ENCODE measurements at places on chromosomes 4 and X.

- DNase-seq: no peak
These were observed 15.5 kb downstream of the CLDN22 start for GRCh38 chr4:183304538-183304937.

DNA sequence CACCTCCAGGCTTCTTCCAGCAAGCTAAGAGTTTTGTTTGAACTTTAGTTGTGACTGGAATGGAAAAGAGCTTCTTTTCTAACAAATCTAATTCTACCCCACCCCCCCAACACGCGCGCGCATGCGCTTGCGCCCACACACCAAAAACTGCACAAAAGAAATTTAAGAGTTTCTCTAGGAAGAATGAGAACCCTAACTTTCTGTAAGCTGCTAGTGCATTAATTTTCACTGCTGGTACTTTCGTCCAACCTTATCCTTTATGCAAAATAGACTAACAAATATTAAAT, 9.0 kb upstream of the INTU start:
- peak; percentile 11 for DNase-seq

DNA sequence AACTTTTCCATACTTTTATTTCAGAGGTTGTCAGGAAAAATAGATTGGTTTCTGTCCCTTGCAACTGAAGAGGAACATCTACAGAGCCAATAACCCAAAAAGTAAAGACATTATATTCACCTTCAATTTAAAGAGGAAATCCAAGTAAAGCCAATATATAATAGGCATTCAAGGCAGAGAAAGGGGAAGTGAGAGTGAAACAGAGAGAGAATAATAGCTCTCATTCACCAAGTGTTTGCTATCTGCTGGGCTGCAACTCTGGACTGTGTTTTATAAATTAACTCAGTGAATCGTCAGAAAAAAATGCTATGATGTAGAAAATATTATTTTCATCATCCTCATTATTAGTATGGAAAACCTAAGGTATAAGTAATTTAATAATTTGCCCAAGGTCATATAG, 448.5 kb downstream of the TRAM1L1 start:
- no peak for DNase-seq

- DNase-seq: peak; percentile 15
These were observed 94.4 kb downstream of the ABCB7 start for GRCh38 chrX:75061701-75062100.

DNA sequence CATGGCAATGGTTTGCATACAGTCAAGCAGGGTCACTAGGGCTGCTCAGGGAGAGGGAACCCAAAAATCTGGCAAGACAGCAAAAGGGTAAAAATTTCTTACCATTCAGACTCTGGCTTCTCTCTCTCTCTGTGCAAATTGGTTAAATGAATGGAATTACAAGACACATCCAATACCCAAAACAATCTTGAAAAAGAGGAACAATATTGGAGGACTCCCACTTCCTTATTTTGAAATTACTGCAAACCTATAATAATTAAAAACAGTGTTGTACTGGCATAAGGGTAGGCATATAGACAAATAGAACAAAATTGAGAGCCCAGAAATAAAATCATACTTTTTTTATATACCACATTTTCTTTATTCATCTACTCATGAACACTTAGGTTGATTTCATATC, 24.1 kb downstream of the ETDA start:
- DNase-seq: no peak

DNA sequence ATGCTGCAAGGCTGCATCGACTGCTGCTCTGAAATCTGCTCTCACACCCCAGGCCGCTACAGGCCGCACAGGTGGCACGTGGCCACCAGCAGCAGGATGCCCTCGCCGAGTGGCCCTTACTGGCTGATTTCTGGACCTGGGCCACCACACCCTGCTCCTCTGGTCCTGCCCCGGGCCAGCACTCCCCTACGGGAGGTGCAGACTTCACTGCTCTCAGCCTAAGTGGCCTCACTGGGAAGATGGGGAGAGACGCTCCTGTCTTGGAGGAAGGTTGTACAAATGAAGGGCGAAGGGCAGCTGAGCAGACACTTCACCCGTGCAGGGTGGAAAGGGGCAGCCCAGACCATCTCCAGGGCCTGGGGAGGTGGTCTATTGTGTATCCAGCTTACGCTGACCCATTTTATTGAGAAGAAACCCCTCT, 72.5 kb downstream of the ACOX3 start:
- no peak for DNase-seq

DNA sequence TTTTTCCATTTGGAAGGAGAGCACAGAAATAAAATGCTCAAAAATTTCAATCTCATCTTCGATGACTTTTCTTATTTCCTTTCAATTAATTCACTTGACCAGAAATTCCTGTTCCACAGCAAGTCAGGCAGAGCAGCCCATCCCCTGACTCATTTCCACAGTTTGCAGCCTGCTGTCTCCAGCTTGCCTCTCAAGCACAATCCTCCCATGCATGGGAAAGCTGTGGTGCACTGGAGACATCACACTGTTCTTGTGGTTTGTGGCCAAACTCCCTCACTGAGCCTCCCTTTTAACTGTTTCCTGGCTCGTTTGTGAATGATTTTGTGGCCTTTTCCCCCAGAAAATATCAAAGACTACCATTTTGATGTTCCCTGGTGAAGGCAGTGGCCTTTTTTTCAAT, 114.0 kb upstream of the ENPEP start:
- no peak for DNase-seq

GRCh38 chr4:108555701-108556100, 64.7 kb upstream of the RPL34 start:
- no peak for DNase-seq

DNA sequence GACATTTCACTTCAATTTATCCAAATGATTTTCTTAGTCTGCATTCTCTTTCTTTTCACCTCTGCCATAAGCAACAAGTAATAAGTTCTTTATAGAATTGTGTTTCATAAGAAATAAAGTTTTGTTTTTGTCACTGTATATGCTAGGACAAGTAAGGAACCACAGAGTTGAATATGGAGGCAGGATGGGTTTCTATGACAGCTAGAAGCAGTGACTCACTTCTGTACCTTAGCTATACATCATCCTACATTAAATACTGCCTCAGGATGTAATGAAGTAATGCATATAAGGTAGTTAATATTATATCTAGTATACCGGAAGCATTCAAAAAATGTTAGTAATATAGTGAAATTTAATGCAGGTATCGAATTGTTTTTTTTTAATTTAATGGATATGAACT, 128.0 kb downstream of the PPA2 start:
- DNase-seq: no peak

DNA sequence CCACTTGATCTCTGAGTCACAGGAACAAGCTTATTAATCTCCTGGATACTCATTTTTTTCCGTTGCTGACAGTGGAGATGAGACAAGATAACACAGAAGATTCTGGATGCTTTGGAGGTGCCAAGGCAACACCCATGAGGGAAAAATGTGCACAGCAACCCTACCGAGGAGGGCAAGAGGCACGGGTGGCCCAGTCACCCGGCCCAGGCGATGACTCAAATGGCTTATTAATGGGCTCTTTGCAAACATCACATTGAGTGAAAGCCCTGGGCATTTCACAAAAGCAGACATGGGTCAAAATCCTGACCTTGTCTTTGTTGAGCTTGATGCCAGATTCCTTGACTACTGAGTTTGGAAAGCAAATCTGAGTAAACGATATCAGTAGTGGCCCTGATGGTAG, 315.1 kb downstream of the STK32B start:
- DNase-seq: peak; percentile 5

GRCh38 chr4:147617841-147618691, 869 bp downstream of the TMEM184C start:
- no peak for DNase-seq

DNA sequence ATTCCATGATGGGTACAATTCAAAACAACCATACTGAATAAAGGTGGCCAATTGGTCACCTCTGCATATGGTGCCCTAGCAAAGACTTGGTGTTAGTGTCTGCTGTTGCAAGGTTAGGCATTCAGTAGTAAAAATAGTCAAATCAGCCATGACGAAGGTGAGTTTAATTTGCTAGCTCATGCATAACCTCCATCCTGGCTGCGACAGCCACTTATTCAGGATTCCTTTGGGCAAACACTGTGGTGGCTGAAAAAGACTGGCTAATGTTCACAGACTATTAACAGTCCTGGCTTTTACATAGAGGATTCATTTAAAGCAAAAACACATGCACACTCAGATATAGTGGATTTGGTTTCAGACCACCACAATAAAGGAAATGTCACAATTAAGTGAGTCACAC, 34.8 kb upstream of the MAP9 start:
- no peak for DNase-seq

DNA sequence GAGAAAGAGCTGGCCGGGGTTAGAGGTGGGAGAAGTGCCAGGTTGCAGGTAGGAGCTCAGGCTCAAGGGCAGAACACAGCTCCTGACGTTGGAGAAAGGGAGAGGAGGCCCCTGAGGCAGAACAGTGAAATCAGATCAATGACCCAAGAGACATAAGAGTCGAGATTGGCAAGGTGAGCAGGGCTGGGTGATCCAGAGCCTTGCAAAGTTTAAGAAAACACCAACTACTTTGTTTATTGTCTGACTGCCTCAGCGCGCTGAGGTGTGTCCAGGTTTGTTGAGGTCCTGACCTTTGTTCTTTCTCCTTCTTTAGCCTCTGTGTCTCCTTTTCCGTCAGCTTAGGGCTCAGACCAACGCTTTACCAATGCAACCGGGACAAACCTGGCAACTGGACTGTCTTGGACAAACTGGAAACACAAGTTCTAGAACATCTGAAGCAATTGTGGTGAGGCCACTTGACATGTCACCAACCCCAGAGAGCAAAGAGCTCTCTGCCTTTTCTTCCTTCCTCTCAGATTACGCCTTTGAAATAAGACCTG, 28.3 kb downstream of the CHRNA9 start:
- no peak for DNase-seq

DNA sequence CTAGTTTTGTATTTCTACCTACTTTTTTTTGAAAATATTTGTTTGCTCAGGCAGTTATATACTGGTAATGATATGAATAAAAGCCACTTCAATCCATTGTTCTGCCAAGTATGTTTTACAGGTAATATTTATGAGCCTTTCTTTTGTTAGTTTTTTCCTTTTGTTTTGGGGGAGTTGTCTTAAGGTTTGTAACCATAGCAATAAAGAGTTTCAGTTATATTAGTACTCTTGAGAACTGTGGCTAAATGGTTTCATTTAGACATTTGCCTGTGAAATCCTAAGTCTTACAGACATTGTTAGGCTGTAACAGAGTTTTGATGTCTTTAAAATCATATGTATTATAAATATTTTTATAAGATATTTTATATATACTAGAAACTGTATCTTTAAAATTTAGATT, 150.1 kb downstream of the DIPK2B start:
- DNase-seq: no peak

DNA sequence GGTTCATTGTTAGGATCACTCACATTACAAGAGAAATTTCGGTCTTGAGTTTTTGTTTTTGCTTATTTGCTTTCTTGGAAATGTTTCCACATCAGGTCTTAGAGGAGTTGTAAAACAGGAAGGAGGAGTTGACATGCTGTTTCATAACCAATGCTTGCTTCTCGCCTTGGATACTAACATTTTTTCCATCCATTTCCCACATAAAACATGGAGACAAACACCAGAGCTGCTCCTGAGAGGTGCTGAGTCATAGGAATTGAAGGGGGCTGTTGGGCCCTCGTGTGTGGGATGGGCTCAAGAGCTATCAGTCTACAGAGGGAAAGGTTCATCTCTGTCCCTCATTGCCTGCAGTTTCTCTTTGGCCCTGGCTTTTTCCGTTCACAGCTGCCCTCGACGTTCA, 29.9 kb downstream of the TBL1X start:
- no peak for DNase-seq

- DNase-seq: no peak
These were observed 101.0 kb upstream of the TLR2 start for GRCh38 chr4:153582954-153583702.

DNA sequence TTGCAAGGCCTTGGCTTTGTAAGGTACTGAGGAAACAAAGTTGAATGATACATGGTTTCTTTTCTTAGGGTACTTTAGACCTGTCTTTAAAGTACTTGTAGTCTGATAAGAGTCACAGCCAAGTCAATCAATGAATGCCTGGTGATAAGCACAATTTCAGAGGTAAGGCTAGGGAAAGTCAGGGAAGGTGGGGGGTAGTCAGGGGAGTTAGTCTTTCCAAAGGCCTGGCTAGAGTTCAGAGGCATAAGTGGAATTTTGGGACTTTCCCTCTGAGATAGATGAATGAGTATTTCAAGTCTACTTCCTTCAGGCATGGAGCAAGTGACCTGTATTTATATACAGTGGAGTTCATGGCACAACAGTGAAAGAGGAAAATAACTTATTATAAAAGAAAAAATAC, 78.3 kb downstream of the SLC4A4 start:
- no peak for DNase-seq

DNA sequence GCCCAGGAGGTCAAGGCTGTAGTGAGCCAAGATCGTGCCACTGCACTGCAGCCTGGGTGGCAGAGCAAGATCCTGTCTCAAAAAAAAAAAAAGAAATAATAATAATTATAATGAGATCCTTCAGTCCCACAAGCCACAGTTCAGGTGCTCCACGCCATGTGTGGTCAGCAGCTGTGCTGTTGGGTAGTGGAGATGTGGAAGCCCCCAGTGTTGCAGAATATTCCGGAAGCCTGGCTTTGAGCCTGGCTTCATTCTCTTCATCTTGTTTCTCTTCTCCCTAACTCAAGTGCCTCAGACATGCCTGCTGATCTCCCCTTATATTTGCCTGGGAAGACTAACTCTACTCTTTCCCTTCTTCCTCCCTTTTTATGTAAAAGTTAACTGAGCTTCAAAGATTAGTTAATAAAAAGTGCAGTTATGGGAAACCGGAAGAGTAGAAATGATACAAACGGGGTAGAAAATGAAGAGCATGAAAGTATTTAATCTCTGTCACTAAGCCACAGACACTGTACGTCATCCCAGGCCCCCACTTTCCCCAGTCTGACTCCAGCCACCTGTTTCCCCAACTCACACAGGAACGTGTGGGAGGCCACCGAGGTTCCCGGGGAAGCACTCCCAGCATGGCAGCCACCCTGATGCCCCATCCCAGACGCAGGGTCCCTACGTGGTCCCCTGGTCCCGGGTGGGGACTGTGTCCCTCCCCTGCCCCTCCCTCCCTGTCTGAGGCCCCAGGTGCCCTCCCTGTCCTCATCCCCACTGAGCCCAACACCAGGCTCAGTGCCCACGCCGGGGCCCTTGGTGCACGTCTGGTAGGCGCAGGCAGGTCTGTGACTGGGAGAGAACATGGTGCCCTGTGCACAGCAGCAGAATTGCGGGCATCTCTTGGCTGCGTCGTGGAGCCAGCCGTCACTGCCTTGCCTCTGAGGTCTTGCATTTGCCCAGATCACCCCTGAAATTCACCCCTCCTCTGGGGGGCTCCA, 24.0 kb downstream of the PCGF3 start:
- DNase-seq: no peak

DNA sequence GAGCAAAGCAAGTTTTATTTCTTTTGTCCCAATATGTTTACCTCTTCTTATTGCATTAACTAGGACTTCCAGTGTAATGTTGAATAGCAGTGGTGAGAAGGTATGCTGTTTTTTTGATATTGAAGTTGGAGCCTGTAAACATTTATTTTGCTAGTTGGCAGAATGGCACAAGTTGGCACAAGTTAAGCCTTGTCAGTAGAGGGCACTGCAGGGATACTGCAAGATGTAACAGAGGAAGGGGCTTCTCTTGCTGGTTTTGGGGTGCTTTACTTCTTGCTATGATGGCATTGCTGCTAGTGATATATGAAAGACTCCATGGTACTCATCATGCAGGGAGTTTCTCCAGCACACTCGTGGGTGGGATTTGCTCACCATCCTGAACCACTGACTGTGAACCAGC, 327.3 kb upstream of the ARX start:
- DNase-seq: no peak

- no peak for DNase-seq
These were observed 62.1 kb upstream of the SCOC start for GRCh38 chr4:140311257-140311835.
